ENCODE measurements at places on chromosomes 16 and 17. TPM values are rescaled to one million over a fixed set of nuclear protein-coding genes. Genes with fewer than 3 reads are reported as not detected.
A peak's percentile ranks its signal among the peaks of the same experiment; 100 is the strongest.

TBC1D28 gene
- total RNA-seq, result not detected

SRL gene
- 0.06 TPM for total RNA-seq

CCNF gene
- total RNA-seq, result 67.3 TPM

IL34 gene
- not detected for total RNA-seq

GPR179 gene
- total RNA-seq, result not detected

SERPINF2 gene
- total RNA-seq, result not detected

EPX gene
- total RNA-seq, result not detected

GPT2 gene
- 37.7 TPM for total RNA-seq

ACSM5 gene
- total RNA-seq, result not detected

HSD17B1 gene
- total RNA-seq, result 2.6 TPM

KRT33A gene
- not detected for total RNA-seq

DNA sequence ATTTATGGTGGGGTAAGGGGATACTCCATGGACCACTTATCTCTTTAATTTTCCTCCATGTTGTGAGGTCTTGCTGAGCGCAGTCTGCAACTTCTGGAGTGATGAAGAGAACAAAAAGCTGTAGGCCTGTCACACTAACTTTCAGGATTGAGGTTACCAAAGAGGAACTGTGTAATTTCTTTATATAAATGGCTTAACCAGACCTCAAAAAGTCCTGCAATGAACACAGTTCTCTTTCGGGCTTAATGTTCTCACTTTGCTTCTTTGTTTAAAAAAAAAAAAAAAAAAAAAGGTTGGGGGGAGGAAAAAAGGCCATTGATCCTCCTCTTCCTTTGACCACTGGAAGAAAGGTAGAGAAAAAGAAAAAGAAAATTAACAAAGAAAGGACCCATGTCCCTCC lies 86.8 kb upstream of the SOX9 start:
- no peak overlapping the region for H3K4me3 ChIP-seq
- H3K4me1 ChIP-seq, result peaks cover 33% of the 10 kb centered on the region
- no peaks in the 10 kb centered on the region for H3K36me3 ChIP-seq

DNA sequence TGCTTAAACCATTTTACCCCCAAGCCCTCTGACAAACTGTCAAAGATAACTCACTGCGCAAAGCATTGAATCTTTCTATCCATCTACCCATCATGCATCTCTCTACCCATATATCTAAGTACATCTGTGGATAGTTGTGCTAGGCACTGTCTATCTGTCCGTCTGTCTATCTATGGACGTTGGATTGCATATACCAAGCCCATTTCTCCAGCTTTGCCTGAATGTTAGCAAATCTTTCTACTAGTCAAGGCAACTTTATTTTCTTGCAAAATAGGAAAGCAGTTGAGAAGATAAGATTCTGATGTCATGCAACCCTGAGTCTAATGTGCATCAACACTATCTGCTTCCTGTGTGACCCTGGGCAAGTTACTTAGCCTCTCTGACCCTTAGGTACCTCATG lies 117.2 kb downstream of the XYLT1 start:
- no peak for DNase-seq
- H3K4me3 ChIP-seq, result no peak overlapping the region
- peaks cover 19% of the 10 kb centered on the region for H3K4me1 ChIP-seq
- no peaks in the 10 kb centered on the region for H3K27me3 ChIP-seq
- H3K27ac ChIP-seq, result no peak overlapping the region

DNA sequence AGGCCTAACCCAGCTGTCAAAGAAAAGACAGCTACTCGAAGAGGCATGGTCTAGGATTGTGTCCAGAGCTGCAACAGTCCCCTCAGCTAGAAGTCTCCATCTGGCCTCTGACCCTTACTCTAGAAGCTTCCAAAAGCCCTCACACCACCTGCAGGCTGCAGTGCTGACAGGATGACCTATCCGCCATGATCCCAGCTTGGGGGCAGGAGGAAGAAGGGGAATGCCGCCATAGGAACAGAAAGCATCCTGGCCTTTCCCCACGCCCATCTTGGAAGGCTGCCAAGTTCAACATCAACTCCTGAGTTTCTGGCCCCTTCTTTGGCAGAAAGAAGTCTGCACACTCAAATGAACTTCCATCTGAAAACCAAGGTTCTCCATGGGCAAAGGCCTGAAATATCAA lies 3.1 kb upstream of the KRT36 start:
- no peaks in the 10 kb centered on the region for H3K36me3 ChIP-seq
- H3K4me1 ChIP-seq, result no peaks in the 10 kb centered on the region
- no peaks in the 10 kb centered on the region for H3K27me3 ChIP-seq
- no peak overlapping the region for H3K4me3 ChIP-seq

- no peaks in the 10 kb centered on the region for H3K36me3 ChIP-seq
- H3K27me3 ChIP-seq, result no peaks in the 10 kb centered on the region
- no peak overlapping the region for H3K4me3 ChIP-seq
- H3K4me1 ChIP-seq, result peaks cover 23% of the 10 kb centered on the region
- no peak for DNase-seq
Observed at GRCh38 chr16:31452631-31453106, 6.6 kb upstream of the ARMC5 start.

DNA sequence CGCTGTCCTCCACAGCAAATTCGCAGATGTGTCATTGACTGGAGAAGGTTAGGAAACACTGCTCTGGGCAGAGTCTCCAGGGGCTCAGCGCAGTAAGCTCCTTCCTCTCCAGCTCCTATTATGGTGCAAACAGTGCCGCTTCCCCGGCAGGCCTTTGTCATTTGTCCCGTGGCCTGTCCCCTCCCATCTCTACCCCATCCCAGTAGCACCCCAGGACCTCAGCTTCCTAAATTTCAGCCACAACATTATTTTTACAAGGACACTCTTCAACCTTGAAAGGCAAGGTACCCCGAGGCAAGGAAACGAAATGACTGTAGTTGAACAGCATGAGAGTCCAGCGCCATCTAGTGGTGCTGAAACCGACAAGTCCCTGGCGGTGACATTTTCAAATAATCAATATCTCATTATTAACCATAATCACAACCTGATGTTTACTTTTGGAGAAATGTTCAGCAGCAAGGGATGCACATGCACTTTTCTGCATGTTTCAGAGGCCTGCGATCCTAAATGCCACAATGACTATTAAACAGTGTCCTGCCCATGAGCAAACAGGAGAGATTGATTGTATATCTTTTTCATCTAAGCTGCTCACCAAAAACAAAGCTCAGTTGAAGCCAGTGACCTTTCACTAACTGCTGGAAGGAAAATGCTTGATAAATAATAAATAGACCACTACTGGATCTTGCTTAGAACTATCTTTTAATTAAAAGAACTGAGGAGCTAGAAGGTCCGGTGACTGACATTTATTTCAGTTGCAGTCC lies 16.5 kb downstream of the MRPS23 start:
- DNase-seq, result peak; percentile 88
- peak overlapping the region; percentile 44 for H3K4me3 ChIP-seq
- peaks cover 12% of the 10 kb centered on the region for H3K4me1 ChIP-seq

DNA sequence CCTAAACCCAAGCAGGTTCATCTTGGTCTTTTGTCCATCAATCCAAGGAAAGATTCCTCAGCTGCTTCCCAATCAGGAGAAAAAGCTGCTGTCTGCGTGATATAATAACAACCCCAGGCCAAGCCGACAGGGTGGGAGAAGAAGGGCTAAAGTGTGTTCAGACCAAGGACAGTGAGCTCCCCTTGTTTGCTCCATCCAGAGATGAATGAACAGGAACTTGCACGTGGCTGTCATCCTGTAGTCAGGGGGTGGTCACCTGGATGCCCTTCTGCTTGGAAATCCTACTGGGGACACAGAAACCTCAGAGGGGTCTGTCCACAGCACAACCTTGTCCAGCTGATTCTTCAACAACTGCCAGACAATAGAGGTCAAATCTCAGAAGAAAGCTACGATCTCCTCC lies 414.5 kb downstream of the SOX9 start:
- no peaks in the 10 kb centered on the region for H3K27me3 ChIP-seq
- no peaks in the 10 kb centered on the region for H3K36me3 ChIP-seq
- no peak overlapping the region for H3K4me3 ChIP-seq
- peaks cover 31% of the 10 kb centered on the region for H3K4me1 ChIP-seq
- DNase-seq, result no peak

GRCh38 chr17:19384723-19385391 lies 2.1 kb downstream of the MFAP4 start:
- peaks cover 17% of the 10 kb centered on the region for H3K4me1 ChIP-seq
- H3K36me3 ChIP-seq, result peaks cover 3% of the 10 kb centered on the region
- no peak for DNase-seq
- no peak overlapping the region for H3K27ac ChIP-seq

DNA sequence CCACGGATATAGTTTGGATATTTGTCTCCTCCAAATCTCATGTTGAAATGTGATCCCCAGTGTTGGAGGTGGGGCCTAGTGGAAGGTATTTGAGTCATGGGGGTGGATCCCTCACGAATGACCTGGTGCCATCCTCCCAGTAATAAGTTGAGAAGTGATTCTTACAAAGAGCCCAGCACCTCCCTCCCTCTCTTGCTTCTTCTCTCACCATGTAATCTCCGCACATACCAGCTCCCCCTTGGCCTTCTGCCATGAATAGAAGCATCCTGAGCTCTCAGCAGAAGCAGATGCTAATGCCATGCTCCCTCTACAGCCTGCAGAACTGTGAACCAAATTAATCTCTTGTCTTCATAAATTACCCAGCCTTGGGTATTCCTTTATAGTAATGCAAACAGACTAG lies 41.9 kb upstream of the RBBP6 start:
- no peaks in the 10 kb centered on the region for H3K36me3 ChIP-seq
- no peaks in the 10 kb centered on the region for H3K4me1 ChIP-seq
- no peak for DNase-seq
- peaks cover 18% of the 10 kb centered on the region for H3K27me3 ChIP-seq
- H3K4me3 ChIP-seq, result no peak overlapping the region

DNA sequence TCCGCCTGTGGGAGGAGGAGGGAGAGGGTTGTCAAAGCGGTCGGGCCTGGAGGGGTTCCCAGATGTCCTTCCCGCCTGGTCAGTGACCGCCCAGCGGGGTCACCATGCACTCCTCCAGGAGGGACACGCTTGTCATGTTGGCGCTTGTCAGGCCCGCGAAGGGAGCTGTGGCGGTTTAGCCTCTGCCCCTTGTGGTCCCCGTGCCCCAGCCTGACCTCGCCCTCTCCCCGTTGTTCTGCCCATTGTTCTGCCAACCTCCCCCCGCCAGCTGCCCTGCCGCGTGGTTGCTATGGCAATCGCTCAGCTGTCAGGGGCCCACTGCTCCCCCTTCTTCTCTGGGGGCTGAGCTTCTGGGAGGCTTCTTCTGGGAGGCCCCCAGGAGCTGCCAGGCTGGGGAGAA lies 146.4 kb upstream of the CIBAR2 start:
- H3K4me1 ChIP-seq, result peaks cover 29% of the 10 kb centered on the region
- no peaks in the 10 kb centered on the region for H3K36me3 ChIP-seq
- peak; percentile 60 for DNase-seq
- no peak overlapping the region for H3K4me3 ChIP-seq
- H3K27ac ChIP-seq, result no peak overlapping the region

GRCh38 chr17:20787281-20787680 lies 207.8 kb downstream of the CDRT15L2 start:
- no peaks in the 10 kb centered on the region for H3K27me3 ChIP-seq
- H3K27ac ChIP-seq, result no peak overlapping the region
- no peaks in the 10 kb centered on the region for H3K36me3 ChIP-seq
- DNase-seq, result no peak
- H3K4me1 ChIP-seq, result no peaks in the 10 kb centered on the region
- no peak overlapping the region for H3K4me3 ChIP-seq

- H3K27ac ChIP-seq, result no peak overlapping the region
- H3K4me3 ChIP-seq, result no peak overlapping the region
- H3K36me3 ChIP-seq, result no peaks in the 10 kb centered on the region
- DNase-seq, result no peak
- peaks cover 11% of the 10 kb centered on the region for H3K27me3 ChIP-seq
Observed at GRCh38 chr17:50934672-50935220, 68.6 kb upstream of the TOB1 start.

DNA sequence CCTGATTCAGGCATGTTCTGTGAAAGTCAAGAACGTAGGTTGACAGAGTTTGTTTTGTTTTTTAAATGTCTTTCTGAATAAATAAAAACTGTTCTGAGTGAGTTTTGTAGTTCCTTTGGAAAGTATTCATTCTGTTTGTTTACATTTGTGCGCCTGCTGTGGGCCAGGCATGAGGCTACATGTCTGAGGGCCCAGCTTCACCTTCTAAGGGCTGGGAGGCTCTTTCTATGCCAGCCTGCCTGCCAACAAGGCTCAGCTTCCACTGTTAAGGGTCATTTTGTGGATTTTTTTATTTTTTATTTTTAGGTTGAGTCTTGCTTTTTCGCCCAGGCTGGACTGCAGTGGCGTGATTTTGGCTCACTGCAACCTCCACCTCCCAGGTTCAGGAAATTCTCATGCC lies 6.1 kb downstream of the WWOX start:
- no peaks in the 10 kb centered on the region for H3K4me1 ChIP-seq
- no peaks in the 10 kb centered on the region for H3K36me3 ChIP-seq
- no peak overlapping the region for H3K27ac ChIP-seq
- H3K4me3 ChIP-seq, result no peak overlapping the region

- no peak for DNase-seq
- no peak overlapping the region for H3K4me3 ChIP-seq
- peaks cover 4% of the 10 kb centered on the region for H3K4me1 ChIP-seq
- H3K36me3 ChIP-seq, result peaks cover 15% of the 10 kb centered on the region
- H3K27me3 ChIP-seq, result no peaks in the 10 kb centered on the region
Observed at GRCh38 chr16:47492428-47493377, 31.6 kb downstream of the PHKB start.

GRCh38 chr17:80857756-80858171 lies 133.9 kb upstream of the CHMP6 start:
- peaks cover 16% of the 10 kb centered on the region for H3K4me1 ChIP-seq
- H3K36me3 ChIP-seq, result no peaks in the 10 kb centered on the region
- no peak overlapping the region for H3K4me3 ChIP-seq
- no peaks in the 10 kb centered on the region for H3K27me3 ChIP-seq
- H3K27ac ChIP-seq, result no peak overlapping the region
- DNase-seq, result no peak

DNA sequence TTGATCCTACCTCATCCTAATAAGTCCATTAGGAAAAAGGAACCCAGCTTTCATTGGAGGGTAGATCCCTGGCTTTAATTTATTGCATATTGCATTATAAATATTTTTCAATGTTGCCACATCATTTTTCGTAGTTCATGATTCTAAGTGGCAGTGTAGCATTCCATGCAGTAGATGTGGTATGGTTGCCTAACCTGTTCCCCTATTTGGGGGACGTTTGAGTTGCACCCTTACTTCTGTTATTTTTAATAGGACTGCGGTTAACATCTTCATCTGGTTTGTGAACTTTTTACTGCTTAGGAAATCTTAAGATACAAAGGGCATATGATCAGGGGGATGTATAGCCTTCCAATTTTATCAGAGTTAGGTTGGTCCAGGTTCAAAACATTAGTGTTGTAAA lies 5.4 kb downstream of the SCPEP1 start:
- no peaks in the 10 kb centered on the region for H3K27me3 ChIP-seq
- H3K36me3 ChIP-seq, result no peaks in the 10 kb centered on the region
- no peak for DNase-seq
- H3K27ac ChIP-seq, result no peak overlapping the region
- H3K4me3 ChIP-seq, result no peak overlapping the region
